ENCODE measurements at places on chromosomes 6 and 20.
A peak's percentile ranks its signal among the peaks of the same experiment; 100 is the strongest.

DNA sequence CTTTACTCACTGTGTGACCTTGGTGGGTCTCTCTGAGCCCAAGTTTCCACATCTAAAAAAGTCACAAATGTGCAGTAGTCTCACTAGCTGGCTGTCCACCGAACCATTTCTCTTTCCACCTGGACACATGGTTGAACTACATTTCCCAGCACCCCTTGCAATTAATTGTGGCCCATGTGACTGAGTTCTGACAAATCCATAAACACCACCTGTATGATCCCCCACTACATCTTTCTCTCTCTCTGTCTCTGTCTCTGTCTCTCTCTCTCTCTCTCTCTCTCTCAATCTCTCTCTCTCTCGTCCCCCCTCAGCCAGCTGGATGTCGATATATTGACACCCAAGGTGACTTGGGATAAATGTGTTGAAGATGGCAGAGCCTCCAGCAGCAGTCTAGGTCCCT is 42.8 kb downstream of the SNHG17 start:
- DNase-seq, result no peak

DNA sequence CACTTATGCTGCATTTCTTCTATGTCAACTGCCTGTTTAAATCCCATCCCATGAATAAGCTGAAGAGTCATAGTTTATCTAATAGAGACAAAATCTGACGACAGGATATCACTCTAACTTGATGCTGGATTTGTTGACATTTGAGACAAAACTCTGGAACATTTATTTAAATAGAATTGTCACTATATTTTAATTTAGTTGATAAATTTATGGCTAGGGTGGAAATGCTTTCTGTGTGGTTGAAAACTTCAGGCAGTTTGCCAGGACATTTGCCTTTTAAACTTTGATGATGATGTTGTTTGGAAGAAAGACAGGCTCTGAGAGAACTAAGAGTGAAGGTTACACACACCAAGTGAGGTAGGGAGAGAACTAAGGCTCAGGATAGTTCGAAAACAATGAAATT is 68.1 kb downstream of the GJA1 start:
- DNase-seq, result no peak

DNA sequence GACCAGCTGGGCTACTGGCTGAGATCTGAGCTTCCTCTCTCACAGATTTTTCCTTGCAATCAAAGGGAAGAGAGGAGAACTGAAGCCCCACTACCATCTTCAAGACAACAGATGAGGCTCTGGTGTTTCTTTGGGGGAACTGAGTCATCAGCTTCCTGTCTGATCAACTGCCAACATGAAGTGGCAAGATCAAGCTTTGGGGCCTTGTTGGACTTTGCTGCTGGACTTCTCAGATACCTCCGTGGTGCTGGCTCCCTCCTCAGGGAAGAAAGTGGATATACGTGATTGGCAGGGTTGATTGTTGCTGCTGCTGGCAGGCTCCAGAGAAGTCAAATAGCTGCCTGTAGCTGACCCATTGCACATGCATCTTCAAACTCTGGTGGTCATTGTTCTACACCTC is 3.6 kb upstream of the TOX2 start:
- no peak for DNase-seq

- DNase-seq, result no peak
These were observed 109.1 kb downstream of the UTRN start for GRCh38 chr6:144394210-144394609.

GRCh38 chr6:150697515-150697914 is 97.8 kb downstream of the PLEKHG1 start:
- no peak for DNase-seq

DNA sequence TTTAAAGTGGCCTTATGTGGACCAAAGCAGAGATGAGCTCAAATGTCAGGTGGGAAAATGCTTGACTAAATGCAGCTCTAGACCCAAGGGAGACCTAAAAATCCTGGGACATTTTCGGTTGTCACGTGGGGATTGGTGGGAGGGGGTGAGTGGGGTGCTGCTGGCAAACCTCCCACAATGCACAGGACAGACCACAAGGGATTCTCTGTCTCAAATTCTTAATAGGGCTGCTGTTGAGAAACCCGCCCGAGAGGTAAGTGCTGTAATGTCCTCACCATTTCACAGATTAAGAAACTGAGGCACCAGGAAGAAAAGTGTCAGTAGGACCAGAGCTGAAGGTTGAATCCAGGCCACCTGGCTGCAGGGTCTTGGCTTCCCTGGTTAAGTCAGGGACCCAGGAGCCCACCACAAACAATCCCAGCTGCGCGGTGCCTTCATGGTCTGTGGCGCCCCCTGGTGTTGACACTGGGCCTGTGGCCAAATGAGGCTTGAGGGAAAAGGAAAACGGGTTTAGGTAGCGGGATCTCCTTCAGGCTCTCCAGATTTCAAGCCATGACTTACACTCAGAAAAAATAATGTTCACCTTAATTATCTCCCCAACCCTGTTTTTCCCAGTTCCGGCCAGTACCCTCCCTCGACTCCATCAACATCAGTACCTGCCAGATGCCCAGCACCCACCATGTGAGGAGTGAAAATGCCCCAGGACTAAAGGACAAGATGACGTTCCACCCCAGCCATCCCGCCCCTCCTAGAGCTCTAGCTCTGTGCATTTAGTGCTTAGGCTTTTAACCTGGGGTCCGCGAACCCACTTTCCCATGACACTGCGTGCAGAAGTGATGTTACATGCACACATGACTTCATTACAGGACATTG is 7.2 kb downstream of the HLA-G start:
- DNase-seq, result peak; percentile 41

GRCh38 chr20:62163986-62164762 is 18.7 kb upstream of the MTG2 start:
- no peak for DNase-seq

DNA sequence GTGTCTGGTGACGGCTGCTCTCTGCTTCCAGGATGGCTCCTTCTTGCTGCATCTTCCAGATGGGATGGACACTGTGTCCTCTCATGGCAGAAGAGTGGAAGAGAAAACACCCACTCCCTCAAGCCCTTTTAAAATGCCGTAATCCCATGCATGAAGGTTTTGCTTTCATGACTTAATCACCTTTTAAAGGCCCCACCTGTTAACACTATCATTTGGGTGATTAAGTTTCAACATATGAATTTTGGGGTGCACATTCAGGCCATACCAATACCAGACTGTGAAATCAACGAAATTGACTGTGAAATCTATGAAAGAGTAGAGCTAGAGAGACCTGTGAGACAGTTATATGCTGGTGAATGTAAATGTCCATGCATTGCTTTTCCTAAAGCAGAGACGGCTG is 374.3 kb upstream of the CHD6 start:
- DNase-seq, result no peak

- no peak for DNase-seq
These were observed 136.4 kb downstream of the EYA2 start for GRCh38 chr20:47031004-47031403.

DNA sequence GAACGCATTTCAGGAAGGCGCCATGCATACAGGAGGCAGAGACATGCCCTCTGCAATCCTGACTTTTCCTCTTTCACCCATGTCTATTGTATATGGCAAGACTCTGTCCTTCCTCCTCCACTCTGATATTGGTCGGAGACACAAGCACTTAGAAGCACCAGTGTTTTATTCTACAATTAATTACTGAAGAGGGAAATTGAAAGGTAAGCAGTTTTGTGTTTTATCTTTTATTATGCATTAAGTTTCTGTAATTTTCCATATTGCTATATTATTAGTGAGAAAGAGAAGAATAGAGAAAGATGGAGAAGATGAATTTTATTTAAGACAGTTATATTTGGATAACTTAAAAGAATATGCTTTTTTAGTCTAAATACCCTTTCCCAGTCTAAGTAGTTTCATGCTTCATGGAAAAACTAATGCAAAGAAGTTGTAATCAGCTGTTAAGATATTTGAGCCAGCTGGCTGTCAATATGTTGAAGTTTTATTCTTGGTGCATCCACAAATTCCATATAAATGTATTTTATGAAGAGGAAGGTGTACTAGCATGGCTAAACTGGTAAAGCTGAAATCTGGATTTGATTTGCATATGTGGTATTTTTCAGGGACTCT is 13.6 kb downstream of the ARID1B start:
- DNase-seq, result no peak
